ENCODE measurements at places on chromosomes 2 and 18.

DNA sequence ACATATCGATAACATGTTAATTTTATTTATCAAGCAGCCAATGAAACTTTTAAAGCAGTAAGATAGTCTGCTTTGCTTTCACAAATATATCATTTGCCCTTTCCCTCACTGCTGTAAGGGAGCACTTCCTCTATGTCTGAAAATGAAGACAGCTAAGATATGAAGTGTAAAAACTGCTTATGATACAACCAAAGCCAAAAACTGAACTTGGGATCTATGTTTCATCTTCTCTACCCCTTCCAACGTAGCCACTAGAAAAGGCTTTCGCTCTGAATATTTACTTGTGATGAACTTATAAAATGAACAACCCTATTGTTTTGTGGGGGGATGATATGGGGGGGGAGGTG, 140.3 kb downstream of the TCF4 start:
- no peak for DNase-seq

DNA sequence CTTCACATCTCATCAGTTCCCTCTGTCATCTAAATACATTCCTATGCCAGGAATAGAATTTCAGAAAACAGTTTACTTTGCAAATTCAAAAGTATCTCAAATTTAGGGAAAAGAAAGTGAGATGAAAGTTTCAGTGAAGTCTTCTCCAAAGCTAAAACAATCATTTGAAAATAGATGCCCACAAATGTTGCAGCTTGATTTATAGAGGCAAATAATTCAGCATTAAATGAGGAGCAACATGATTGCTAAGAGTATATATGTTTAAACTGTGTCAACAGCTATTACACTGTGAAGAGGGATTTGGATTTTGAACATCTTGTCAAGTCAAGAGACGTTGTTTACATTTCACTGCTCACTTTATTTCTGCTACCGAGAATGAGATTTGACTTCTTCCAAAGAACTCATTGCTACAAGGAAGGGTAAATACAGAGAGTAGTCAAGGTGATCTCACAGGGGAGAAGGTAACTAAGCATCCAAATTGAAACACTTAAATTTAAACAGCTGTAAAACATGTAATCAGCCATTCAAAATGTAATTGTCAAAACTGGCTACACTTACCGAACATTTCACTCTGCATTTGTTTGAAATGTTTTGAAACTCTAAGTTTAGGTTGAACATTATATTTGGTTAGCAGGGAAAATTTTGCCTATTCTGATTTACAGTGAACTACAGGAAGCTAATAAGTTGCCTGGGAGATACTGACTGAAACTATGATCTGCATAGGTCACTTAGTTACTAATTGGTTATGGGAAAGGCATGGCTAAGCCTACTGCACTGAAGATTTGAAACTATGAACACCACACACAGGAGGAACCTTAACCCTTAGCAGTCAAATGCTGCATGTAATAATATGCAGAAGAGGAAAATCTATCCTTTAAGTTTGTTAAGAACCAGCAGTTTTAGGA, 33.2 kb upstream of the GALNT3 start:
- no peak for DNase-seq

GRCh38 chr2:231339316-231339715, 56.2 kb upstream of the B3GNT7 start:
- DNase-seq = no peak

DNA sequence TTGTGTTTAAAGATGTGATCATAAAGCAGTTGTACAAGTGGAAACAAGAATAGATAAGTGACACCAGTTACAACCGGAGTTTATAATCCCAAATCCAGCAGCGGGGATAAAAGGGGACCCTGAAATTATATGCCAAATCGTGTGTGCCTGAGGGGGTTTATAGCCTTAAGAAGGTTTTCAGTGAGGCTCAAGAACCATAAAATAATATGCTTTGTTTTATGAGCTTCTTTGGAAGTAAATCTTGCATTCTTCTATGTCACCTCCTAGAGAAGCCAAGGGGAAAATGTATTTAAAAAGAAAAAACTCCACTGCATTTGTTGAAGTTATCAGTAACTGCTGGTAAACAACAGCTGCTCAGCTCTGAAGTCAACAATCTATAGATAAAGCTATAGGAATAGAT, 25.8 kb upstream of the MAP3K20 start:
- no peak for DNase-seq

DNA sequence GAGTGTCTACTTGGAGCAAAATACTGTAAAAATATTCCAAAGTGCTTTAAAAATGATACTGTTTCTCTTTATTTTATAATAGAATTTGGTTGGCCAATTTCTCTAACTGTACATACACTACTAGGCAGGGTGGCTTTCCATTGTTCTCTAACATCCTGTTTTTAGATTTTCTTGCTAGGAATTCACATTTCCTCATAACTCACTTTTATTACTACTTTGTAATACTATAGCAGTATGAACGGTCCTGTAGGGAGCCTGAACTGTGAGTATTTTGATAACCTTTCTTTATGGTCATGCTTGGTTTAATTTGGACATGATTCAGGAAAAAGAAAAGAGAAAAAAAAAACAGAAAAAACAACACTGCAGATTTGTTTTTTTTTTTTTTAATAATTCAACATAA, 37.8 kb downstream of the GCG start:
- DNase-seq = no peak

DNA sequence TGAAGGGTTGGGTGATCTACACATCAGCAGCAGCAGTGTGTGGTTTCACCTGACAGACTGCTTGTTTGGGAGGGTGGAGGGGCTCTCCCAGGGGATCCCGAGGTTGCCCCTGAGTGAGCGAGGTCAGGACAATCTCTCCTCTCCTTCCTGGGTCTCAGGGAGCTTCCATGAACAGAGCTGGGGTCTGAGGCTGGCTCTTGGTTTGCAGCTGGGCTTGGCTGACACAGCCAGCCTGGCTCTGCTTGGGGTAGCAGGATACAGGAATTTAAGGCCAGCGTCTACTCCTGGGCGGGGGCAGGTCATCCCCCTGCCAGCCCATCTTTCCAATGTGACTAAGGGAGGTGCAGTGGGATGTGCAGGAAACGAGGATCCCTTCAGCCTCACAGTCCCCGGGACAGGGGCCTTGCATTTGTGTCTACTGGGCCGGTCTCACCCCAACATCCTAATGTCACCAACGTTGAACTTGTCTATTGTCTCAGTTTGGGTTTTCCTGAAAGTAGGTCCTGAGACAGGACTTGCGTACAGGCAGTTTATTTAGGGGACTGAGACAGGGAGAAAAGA, 262.6 kb upstream of the HDAC4 start:
- DNase-seq = no peak

- DNase-seq = no peak
Observed at GRCh38 chr2:60964651-60965498, 52.6 kb upstream of the PEX13 start.

GRCh38 chr2:172230889-172231401, 128.2 kb upstream of the DLX2 start:
- DNase-seq = no peak

DNA sequence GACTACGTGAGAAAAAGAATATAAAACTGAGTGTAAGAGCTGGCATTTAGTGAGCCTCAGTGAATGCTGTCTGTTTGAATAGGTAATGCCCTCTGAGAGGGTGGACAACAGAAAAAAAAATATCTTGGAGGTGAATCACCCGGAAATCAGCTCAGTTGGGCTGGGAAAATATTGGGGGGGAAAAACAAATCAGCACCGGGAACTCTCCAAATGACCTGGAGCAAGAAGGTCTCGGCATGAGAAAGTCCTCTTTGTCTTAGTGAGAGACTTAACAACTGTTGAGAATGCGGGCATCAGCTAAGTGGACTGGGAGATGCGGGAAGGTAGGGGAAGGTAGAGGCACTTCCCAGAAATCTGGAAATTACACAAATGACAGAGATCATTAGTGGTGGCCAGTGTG, 109.4 kb upstream of the POU3F3 start:
- DNase-seq = no peak

DNA sequence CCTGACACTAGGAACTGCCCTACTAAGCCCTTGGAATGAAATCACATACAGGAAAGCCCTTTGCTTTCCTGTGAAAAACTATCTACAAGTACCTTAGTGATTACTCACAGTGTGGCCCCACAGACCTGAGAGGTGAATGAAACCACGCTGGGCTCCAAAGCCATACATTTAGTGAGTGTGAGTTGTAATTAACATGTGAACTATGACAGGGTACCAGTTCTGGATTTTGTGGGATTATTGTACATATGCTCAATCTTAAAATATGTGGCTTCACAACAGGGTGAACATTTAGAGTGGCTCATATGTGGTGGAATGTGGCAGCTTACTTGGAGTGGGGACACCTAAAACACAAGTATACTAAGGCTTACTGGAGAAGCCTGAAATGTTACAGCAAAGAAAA, 12.3 kb downstream of the KCTD1 start:
- DNase-seq = no peak

DNA sequence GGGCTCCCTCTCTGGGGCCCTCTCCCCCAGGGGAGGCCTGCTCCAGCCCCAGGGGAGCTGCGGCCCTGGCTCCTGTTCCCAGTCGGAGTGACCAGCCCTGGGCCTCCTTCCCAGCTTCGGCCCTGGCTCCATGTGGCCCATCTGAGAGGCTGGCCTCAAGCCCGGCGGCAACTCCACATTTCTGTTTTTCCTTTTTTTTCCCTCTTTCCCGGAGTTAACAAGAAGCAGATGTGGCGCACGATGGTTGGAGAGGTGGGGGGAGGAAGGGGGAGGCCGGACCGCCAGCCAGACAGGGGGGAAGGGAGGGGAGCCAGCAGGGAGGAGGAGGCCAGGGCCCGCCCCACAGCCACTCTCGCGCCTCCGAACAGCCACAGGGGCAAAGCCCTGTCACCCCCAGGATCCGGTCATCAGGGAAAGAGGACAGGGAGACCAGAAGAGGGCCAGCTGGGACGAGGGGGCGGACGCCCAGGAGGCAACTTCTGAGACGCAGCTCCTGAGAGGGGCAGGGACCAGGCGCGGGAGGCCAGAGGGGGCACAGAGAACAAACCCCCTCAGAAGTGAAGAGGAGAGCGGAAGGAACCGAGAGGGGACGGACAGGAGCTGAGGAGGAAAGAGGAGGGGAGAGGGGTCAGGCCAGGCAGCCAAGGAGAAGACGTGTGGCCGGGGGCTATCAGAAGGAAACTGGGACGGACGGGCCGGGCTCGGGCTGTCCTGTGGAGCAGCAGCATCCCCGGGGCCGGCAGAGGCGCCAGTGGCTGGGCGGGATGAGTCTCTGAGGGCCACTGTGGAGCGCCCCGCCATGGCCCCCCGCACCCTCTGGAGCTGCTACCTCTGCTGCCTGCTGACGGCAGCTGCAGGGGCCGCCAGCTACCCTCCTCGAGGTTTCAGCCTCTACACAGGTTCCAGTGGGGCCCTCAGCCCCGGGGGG, at the start of gene EMILIN1:
EMILIN1 (plus strand) TSS at position 349 of the 928 bp plus-strand sequence; CDS start at position 800, 451 bp downstream.
- DNase-seq = no peak

DNA sequence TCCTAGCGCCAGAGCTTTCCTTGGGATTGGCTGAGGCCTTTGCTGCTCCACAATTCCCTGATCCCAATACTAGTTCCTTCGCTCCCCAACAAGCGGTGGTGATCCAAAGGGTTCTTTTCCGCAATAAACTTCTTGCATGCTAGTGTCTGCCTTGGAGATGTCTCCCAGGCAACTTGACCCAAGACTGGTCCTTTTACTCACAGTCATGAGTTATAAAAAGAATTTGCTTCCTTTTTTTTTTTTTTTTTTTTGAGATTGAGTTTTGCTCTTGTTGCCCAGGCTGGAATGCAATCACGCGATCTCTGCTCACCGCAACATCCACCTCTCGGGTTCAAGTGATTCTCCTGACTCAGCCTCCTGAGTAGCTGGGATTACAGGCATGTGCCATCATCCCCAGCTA, 89.8 kb upstream of the SP3 start:
- no peak for DNase-seq

DNA sequence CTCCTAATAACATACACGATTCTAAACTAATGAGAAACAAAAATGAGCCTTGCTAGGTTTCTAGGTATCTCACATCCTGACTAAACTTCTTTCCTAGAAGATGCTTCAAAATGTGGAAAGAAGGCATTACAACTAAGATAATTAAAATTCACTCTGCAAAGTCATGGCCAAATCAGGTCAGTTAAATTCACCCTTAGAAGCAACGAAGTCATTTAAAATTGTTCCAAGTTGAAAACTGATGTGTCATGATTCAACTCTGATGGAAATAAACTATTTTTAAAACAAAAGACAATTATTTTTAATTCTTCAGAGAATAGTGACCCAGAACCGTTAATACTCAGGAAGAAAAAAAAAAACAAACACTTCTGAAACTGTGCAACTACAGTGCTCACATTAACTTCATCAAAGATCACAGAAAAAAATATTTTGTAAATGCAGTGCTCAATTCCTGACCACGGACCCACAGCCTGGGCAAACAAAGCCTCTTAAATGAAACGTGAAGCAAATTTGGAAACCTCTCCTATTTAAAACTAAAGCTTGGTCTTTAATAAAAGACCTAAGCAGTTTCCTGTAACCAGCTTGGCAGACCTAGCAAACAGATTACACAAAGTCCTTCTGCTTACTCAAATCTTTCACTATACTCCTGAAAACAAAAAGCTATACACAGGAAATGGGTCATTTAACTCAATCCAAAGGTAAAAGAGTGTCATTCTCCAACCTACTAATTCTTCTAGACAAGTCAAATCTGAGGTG, 39.0 kb downstream of the CHN1 start:
- no peak for DNase-seq

Measured in right renal cortex interstitium (tissue), 3 donors.